ENCODE measurements at places on chromosomes 4 and X.
A peak's percentile ranks its signal among the peaks of the same experiment; 100 is the strongest.

DNA sequence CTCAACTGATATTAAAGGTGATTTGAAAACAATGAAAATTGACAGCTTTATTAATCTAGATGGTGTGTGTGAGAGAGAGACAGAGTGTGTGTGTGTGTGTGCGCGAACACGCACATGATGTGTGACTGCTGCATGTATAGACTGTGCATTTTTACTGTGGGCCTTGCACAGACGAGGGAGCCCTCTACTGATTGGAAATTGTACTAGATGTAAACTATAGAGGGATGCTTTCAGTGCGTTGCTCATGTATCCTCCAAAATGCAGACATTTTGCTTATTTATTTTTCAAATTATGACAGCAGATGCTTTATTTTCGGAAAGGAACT lies 168.4 kb upstream of the GK2 start:
- no peak for DNase-seq

DNA sequence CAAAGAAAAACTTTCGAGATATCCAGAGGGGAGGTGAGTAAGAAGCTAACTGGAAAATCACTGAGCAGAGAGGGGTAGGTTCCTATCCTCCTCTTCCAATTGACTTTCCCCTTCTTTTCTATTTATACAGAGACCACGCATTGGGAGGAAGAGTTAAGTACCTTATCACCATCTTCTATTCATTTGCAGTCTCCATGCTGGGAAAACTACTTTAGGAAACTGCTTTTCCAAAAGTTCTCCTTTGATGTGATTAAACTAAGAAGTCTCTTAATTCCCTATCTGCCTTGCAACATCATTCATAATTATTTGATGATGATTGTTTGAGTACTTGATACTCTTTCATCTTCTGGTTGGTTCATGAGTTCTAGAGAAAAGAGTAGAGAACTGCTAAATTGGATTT lies 306.6 kb downstream of the PPP3CA start:
- DNase-seq, result no peak

DNA sequence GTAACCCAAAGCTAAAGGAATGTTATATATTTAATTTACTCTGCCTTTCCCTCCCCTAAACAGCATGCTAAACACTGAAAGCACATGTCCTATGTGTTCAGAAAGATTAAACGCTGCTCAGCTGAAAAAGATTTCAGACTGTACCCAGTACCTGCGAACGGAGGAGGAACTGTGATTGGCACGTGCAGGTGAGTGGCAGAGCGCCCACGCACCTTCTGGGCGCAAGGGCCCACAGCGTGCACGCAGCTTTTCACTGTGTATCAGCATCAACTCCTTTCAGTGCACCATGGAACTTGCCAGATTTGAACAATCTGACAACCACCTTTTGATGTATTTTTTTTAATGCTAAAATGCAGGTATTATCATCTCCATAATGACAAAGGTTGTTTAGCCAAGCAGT lies 87.7 kb downstream of the RFC1 start:
- no peak for DNase-seq

DNA sequence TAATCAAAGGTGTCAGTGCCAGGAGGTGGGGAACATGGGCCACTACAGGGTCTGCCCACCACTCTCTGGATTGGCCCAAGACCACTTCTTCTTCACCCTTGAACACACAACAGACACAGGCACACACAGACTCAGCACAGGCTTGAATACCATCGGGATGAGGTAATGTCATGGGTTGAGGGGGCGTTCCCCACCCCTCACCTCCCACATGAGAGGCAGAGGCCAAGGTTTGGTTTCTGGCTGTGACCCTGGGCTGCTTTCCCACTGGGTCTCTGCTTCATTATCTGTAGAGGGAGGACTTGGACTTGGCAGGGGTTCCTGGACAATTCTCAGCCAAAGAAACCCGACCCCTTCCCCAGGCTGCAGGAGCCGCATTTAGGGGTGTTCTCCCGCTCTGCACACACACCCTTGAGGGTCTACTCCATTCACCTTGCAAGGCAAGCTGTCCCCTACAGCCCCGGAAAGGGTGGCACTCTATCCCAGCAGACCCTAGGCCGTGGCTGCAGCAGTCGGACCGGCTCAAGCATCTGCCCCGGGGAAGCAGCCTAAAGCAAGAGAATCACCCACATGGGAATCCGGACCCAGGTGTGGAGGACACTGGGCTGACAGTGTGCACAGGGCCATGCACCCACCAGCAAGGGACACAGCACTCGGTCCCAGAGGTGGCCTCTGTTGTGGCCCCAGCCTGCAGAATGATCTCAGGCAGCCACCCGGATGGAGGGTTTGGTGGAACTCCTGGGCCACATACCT lies 62.4 kb downstream of the TRMT44 start:
- no peak for DNase-seq

DNA sequence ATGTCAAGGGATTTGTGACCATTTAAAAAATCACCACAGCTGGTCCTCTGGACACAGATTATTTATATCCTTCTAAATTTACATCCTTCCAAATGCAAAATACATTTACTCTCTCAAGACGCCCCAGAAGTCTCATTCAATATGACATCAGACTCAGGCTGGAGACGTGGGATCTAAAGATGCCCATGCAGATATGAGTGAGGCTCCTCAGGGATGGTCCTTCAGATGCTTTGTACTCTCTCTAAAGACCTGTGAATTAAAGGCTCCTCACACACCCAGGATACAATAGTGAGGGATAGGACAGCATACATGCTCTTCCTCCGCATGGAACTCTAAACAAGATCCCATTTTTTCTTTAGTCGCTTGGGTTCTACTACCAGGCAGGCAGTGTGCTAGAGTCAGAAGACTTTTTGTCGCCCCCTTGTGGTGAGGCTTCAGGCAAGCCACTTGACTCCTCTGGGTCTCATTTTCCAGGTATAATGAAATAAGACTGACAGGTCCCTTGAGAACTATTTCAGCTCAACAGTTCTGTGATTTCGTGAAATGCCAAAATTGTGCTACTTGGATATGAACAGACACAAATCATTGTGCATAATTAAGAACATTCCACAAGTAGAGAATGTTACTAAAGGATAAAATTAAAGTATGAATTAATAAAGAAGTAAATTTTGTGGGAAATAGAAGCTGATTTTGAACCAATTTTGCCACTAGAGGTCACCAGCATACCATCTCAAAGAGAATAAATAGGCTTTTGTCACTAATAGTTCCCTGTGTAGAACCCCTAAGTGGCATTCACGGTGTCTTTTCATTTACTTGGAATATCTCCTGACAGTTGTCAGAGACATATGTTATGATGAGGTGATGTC lies 13.7 kb upstream of the SCOC start:
- peak; percentile 57 for DNase-seq

DNA sequence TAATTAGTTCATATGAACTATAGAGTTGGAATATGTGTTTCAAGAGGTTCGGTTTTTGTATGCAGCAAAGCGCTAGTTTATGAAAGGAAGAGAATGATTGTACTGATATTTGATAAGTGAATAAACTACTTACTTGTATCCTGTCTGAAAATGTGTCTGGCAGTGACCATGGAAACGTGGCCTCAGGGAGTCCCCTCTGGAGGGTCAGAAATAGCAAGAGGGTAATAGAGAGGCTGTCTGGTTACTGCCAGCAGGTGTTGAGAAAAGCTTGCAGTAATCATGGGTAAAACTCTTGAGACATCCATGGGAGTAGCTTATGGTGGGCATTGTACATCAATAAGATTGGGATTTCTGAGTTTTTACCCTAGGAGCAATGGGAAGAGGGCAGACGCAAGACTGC lies 77.1 kb downstream of the DCLK2 start:
- no peak for DNase-seq

DNA sequence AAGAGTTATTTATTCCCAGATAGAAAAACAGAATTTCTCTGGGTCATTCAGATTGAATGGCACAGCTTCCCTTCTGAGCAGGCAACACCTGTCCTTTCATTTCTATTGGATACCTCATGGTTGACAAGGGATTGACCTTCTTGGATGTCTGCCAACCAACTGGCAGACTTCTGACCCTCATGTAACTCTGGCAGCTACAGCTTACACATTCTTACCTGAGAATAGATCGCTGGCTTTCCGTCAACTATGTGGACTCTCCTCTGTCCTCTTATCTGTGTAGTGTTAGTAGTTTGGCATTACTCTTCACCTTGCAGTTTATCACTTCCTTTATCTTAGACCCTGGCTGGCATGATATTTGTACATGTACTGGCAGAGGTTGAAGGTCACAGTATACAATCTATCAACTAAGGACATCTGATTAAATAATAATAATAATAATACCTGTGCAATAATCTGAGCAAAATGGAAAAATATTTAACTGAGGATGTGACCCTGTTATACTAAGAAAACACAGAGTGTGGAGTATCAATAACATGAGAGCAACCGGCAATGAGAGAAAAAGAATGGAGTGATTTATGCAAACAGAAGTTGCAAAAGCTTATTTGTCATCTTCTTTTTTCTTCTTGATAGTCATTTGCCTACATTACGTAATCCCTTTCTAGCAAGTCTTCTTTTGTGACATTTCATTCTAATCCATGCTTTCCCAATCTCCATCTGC lies 1118.2 kb downstream of the ARAP2 start:
- no peak for DNase-seq

DNA sequence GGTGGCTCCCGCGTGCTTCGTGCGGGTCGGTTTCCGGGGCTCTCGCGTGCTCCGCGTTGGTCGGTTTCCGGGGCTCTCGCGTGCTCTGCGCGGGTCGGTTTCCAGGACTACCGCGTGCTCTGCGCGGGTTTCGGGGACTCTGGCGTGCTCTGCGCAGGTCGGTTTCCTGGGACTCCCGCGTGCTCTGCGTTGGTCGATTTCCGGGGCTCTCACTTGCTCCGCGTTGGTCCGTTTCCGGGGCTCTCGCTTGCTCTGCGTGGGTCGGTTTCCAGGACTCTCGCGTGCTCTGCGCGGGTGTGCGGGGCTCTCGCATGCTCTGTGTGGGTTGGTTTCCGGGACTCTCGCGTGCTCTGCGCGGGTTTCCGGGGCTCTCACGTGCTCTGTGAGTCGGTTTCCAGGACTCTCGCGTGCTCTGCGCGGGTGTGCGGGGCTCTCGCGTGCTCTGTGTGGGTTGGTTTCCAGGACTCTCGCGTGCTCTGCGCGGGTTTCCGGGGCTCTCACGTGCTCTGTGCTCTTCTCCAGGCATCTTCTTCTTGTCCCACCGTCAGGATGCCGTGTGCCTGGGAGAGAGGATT lies 109.9 kb upstream of the LRPAP1 start:
- no peak for DNase-seq

DNA sequence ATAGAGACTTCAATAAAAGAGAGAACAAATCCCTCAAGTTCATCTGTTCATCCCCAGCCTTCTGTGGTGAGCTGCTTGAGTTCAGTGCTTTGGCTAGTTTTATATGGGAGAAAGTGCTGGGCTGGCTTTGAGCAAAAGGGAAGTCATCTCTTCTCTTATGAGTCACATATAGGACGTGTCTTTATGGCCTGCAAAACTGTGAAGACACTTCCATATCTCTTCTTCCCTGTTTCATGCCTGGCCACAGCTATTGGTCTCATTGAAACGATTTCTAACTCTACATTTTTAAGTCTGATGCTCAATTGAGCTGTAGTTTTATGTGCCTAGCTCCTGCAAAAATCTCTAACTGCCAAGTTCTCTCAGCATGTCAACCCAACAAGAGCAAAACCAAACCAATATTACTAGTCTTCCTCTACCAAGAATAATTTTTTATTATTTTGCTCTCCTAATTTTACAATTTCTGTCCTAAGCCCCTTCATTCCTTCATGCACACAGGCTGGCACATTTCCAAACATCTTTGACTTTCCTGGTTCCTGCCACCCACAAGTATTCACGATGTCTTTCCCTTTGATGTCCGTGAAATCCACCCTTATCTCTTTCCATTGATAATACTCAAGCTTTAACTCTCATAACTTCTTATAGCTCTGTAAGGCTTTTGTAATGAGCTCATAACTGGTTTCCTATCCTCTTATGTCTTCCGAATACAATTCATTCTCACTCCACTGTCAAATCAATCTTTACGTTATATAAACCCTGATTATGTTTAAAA lies 165.3 kb downstream of the BTC start:
- no peak for DNase-seq

DNA sequence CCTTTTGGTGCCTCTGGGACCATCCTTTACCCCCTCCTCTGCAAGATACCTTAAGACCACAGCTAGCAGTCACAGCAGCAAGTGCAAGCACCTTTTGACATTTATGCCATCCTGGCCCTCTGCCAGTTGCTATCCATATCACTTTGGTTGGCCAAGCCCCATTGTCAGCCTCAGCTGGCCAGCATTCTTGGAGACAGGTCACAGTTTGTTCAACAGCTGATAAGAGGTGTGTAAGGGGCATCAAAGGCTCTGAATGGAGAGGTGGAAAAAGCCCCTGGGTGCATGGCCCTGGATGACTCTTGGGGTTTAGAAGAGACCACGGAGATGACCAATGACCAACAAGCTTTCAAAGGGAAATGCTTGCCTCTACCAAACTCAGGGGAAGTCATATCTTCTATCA lies 133.6 kb upstream of the MAMLD1 start:
- no peak for DNase-seq

- DNase-seq, result no peak
Measured at GRCh38 chr4:41427306-41427882, 110.6 kb upstream of the LIMCH1 start.

DNA sequence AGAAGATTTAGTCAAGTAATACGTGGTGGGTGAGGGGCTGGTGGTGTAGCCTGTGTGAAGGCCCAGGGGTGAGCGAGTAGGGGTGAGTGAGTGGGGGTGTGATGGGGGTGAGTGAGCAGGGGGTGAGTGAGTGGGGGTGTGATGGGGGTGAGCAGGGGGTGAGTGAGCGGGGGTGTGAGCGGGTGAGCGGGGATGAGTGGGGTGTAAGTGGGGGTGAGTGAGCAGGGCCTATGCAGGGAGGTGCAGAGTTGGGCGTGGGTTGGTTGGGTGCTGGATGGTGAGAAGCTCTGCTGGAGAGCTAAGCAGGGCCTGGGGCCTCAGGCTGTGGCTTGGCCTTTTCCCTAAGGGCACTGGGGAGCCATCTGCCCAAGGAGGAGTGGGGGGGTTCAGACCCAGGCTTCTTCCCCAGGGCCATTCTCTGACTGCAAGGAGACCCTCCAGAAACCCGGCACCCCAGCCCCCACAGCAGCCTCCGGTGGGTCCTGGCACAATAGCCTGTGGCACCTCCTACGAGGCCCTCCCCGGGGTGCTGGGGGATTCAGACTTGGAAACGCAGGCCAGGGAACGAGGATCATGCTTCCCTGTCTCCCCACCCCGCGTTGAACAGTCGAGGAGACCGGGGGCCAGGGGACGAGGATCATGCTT lies 30.4 kb downstream of the SH3TC1 start:
- no peak for DNase-seq

- DNase-seq, result peak; percentile 38
Measured at GRCh38 chr4:17511950-17512795, at the start of gene QDPR. Gene QDPR, minus strand, starts transcription at chr4:17512090. Its CDS starts 36 bp downstream, at chr4:17512054.

GRCh38 chr4:183571350-183571941 lies 66.6 kb downstream of the ING2 start:
- peak; percentile 18 for DNase-seq

DNA sequence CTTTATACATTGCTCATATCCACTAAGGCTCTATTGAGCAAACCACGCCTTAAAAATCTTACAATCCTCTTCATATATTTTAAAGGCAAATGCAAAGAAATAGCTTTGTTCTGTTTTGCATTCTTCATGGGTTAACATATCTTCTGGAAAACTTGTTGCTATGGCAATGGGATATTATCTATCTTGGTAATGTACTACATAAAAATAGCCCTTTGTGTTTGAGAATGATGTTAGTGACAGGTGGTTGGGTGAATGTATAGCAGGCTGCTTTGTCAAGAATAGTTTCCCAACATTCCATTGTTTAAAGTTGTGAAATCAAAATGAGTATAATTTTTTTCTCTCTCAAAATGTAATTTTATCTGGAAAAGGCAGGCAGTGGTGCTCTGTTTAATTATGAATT lies 16.8 kb downstream of the REPS2 start:
- no peak for DNase-seq
